ENCODE measurements at places on chromosomes 11 and 22.
A peak's percentile ranks its signal among the peaks of the same experiment; 100 is the strongest.

- DNase-seq = no peak
Measured at GRCh38 chr11:69039501-69039900, 9.2 kb upstream of the TPCN2 start.

- no peak for DNase-seq
Measured at GRCh38 chr22:37843741-37844089, 419 bp downstream of the ANKRD54 start.

DNA sequence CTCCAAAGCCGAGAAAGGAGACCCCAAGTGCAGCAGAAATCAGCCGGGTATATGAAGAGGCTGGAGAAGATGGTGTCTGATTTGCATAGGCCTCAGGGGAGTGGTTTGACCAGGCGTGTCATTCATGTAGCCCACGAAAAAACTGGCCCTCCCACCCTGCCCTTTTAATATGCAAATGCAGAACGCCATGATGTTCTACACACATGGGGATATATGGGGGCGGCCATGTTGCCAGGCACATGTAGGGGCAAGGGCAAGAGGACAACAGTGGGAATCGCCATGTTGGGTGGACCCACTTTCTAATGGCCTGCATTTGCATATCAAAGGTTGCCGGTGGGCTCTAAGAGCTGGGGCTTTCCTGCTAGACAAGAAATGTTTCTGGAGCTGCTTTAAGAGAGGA, 86.4 kb downstream of the ISX start:
- DNase-seq = no peak

DNA sequence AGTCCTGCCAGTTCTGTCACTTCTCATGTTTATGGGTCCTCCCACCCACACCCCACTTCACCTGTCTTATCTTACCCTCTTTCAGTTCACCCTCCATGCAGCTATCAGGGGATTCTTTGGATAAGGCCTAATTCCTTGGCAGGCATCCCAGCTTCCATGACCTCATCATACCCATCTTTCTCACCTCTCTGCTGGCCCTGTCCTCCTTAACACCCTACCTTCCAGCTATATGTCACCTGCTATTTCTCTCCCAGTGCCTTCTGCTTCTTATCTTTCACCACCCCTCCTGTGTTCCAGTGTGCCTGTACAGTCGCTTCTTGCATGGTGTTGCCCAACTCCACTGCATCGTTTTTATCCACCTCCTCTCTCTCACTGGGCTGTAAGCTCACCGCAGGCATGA, 28.3 kb downstream of the SNU13 start:
- no peak for DNase-seq

- peak; percentile 67 for DNase-seq
Measured at GRCh38 chr11:67312187-67313021, 9.1 kb downstream of the SSH3 start.

- peak; percentile 72 for DNase-seq
Measured at GRCh38 chr11:444396-445144, 2.8 kb upstream of the ANO9 start.

GRCh38 chr11:35424157-35424940, 5.0 kb upstream of the SLC1A2 start:
- no peak for DNase-seq

DNA sequence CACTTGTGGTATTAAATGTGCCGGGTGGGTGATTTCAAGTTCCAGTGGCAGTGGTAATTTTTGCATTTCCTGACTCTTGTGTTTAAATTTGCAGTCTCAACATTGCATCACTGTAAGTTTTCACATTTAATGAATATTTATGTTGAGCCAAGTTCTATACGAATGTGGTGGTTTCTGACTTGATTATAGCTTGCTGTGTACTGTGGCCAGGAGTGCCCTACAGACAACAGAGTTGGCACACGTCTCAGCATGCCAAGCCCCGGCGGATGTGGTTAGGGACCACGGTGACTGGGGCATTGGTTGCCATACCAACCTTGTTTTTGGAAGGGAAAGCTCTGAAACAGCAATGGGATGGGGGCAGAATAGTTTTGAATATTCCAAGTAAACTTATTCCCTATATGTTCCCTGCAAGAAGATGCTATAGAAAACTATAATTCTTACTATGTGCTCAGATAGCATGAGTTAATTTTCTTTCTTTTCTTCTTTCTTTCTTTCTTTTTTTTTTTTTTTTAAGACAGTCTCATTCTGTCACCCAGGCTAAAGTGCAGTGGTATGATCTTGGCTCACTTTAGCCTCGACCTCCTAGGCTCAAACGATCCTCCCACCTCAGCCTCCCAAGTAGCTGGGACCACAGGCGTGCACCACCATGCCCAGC, 16.0 kb downstream of the ZNRF3 start:
- no peak for DNase-seq

GRCh38 chr11:114256967-114257286, 39.3 kb upstream of the NNMT start:
- no peak for DNase-seq

DNA sequence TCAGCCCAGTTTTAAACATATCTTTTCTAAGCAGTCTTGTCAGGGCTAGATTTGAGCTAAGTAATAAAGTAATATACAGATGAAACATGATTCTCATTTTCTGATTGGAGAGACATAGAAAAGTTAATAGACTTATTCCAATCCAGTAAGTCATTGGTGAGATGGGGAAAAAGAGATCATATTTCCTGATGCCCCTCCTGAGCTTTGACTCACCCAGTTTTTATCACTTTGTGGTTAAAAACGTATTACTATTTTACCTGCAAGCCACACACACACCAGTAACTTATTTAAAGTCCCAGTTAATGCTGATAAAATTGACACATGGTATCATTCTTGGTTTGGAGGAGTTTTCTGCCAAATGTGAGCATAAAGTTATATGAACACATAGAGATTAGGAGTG, 306.8 kb downstream of the CADM1 start:
- DNase-seq = no peak

DNA sequence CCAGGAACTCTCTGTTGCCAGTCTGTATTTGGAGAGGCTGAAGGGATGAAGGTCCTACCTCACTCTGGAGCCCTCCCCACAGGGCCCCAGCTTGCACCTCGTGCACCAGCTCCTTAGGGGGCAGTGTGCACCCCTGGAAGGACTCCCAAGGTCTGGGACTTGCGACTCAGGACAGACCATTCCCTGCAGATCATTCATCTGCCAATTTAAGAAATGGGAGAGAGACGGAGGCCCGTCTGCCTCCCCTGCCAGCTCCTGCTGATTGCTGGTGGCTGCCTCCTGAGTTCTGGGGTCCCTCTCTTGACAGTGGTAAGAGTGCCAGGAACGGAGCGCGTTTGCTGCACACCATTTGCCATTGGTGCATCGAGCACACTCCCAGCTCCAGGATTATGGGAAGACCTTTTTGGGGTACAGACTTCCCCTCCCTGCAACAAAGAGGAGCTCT, 27.4 kb upstream of the MALAT1 start:
- peak; percentile 85 for DNase-seq

DNA sequence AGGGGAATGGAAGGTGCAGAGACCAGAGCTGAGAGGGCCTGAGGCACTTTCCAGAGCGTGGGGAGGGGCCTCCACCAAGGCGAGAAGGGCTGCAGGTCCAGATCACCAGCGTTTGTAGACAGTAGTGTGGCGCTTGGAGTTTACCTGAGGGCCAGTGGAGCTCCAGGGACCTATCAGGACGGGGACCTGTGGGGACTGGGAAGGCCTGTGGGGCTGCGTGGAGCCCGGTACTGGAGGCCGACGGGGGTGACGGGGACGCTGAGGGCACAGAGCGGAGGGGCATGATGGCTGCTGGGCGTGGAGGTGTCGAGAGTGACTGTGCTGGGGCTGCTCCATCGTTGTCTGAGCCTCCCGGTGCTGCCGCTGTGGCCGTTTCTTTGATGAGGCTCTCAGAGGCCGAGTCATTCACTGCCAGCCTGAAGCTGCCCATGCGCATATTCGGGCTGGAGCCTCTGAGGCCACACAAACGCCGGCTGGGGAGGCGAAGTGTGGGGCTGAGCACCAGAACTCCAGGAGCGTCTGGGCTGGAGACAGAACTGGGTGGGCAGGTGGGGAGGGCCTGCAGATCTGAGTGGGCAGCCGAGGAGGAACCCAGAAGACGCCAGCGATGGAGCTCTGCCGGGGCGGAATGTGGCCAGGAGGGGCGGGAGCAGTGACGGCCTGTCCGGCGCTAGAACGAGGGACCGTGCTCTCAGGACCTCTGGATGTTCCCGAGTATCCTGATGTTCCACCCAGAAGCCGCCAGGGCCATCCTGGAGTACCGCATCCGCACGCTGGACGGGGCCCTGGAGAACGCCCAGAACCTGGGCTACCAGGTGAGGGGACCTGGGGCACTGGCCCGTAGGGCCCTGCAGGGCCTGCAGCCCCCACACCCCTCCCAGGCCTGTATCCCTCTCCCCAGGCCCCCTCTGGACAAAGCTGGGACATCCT, 2.6 kb downstream of the PGGHG start:
- peak; percentile 41 for DNase-seq

GRCh38 chr11:48172818-48173609, 43.6 kb upstream of the OR4B1 start:
- peak; percentile 57 for DNase-seq

DNA sequence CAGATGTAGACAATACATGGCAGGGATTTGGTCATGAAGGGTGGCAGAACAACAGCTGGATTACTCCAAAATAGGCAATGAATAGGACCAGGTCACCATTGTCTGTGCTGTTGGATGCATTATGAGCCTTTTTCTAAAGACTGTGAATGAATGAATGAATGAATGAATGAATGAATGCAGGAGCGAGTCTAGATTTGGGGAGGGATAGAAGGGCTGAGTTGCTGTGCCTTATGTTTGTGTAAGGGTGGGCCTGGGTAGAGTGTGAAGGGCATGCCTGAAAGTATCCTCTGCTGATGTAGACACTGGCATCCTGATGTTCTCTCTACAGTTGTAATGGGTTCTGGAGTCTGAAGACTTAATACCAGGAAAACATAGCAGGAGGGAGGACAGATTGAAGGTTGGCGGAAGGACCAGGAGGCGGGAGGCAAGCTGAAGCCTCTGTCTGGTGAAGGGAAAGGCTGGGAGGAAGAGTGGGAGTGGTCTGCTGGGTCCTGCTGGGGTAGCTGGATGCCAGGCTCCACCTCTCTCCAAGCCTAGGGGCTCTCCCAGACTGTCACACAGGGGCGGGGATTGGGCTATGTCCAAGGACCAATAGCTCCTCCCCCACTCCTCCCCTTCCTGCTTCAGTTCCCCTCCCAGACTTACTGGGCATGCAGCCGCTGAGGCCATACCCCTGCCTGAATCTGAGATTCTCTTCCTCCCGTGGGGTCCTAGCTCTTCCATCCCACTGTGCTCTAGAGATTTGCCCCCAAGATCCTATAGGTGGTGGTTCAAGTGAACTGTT, 4.8 kb downstream of the TRIM3 start:
- peak; percentile 84 for DNase-seq

GRCh38 chr11:66371627-66372415, at the start of gene SLC29A2:
Gene SLC29A2, minus strand, starts transcription at chr11:66371760. Its CDS starts 169 bp downstream, at chr11:66371591.
- DNase-seq = peak; percentile 92

DNA sequence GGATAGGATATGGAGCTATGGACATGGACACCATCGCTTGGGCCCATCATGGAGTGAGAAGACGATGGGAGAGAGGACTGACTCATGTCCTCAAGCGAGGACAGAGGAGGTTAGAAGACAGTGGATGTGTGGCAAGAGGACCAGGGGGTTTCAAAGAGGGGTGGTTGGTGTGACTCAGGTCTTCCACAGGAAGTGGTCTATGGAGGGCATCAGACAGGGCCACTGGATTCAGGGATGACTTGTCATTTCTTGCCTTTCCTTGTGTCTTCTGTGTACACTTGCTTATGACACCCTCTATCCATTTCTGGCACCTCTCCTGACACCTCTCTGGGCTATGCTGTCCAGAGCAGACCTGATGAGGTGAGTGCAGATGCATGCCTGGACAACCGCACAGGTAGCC, 115.4 kb downstream of the OSBP2 start:
- no peak for DNase-seq

DNA sequence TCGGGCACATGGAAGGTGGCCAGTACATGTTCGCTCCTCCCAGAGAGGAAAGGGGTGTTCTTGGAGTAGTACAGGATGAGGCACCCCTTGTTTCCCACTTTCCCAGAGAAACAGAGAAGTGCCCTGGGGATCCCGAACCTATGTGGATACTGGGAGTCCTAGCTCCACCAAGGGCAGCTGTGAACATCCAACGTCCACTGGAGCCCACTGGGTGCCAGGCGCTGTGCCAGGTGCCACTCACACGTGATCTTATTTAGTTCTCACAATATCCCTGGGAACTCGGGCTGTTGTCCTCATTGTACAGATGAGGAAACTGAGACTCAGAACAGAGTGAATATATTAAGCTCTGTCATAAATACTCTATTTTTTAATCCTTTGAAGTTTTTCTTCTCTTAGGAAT, 12.0 kb downstream of the SLCO2B1 start:
- DNase-seq = no peak

GRCh38 chr11:828506-829175, 922 bp downstream of the CRACR2B start:
- DNase-seq = no peak

DNA sequence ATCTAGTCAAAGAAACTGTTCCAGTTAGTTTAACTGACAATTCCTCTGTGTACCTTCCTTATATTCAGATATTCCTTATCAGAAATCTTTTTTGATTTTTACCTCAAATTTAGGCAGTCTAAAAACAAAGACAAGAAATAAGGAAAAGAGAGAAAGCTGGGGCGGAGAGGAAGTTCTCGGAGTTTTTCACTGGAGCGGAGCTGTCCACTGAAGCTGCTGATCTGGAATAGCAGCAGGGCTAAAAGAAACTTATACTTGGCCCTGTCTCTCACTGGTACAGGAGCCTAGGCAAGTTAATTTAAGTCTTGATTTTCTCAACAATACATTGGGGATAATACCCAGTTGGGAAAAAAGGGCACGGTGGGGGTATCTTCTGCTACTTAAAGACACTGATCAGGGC, 59.2 kb upstream of the CYP2D6 start:
- no peak for DNase-seq

- DNase-seq = no peak
Measured at GRCh38 chr22:17575681-17576080, 12.4 kb downstream of the SLC25A18 start.

DNA sequence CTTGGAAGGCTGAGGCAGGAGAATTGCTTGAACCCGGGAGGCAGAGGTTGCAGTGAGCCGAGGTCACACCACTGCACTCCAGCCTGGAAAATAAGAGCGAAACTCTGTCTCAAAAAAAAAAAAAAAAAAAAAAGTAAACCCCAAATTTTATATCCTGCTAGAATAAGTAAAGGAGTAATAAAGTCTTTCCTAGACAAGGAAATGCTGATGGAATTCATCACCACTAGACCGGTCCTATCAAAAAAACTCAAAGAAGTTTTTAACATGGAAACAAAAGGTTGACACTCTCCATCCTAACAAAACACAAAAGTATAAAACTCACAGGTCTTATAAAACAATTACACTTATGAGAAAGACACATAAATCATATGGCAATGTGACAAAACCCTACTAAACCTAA, 213.9 kb downstream of the SBF2 start:
- no peak for DNase-seq

All from lower lobe of right lung (tissue), 2 donors.